ENCODE measurements at places on chromosomes 4 and X. TPM values are rescaled to one million over a fixed set of nuclear protein-coding genes. Genes with fewer than 3 reads are reported as not detected.

Gene CT83
- not detected for total RNA-seq

Gene NEUROG2
- total RNA-seq = not detected

Gene CCKAR
- not detected for total RNA-seq

Gene FGA
- total RNA-seq = 16.0 TPM

Gene SMPX
- not detected for total RNA-seq

Gene NHS
- total RNA-seq = 2.1 TPM

Gene GRIA3
- total RNA-seq = not detected

All from A549 treated with Mapracorat at 1 μM for 4 hours (cell line).